NCI-H2171 treated with DMSO at 0.1 percent for 48 hours (cell line): ENCODE measurements at places on chromosomes 1 and 21.
A peak's percentile ranks its signal among the peaks of the same experiment; 100 is the strongest.

- DNase-seq = no peak
Observed at GRCh38 chr1:184769241-184769640, 14.6 kb upstream of the EDEM3 start.

- DNase-seq = no peak
Observed at GRCh38 chr1:1677718-1678580, 14.6 kb downstream of the SLC35E2B start.

DNA sequence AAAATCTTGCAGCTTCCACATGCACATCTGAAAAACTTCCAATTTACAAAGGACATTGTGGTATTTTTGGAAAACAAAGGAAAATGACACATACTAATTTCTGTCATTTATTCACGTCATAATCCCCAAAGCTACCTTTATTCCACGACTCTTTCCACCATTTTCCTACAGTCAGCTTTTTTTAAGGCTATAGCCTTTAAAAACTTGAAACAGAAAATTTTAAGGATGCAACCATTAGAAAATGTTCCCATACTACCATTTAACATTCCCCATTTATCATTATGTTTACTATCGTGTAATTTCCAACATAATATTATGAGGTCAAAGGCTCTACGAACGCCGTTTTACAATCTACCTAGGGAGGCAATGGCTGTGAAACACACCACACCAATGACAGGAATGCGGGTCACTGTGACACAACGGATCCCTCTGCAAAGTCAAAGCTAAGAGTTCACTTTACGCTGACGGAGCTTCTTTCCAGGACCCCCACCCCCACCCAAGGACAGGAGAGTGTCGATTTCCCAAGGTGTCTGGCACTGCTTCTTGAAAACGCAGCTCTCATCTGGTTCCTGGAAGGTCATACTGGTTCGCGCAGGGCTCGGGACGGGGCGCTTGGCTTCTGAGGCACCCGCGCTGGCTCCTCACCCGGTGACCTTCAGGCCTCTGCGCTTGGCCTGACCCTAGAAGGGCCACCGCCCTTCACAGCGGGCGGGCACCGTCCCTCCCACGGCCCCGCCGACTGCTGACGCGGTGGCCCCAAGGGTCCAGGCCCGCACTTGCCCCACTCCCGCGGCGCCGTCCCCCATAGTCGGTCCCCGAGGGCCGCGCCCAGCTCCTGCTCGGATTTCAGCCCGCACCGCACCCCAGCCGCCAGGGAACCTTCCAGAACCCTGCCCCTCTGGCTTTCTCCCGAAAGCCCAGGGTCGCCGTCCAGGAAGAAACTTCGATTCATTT is 50.5 kb upstream of the ATF3 start:
- no peak for DNase-seq

DNA sequence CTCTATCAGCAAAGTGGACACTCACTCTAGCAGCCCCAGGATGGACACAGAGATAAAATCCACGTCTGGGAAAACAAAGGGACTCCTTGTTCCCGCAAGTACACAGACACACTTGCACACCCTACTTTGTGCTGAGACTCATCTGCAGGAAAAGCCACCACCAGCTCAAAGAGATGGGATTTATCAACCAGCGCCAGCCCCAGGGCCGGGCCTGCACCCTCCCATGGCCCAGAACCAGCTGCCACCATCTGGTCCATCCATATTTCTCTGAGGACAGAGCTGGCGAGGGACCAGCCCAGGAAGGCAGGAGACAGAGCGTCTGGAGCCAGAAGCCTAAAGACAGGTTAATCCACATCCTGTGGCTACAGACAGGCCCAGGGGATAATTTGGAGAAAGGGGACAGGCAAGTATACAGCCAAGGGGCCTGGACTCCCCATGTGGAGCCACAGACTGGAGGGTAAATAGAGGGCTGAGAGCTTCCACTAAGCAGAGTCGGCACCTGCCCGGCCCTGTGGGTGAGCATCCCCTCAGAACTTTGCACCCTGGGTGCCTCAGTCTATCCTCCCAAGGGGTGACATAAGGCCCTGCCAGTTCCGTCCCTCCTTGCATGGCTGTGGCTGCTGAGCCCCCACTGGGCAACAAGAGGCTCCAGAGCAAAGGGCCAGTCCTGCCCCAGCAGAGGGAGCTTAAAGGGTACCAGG is 233.9 kb downstream of the PTPRU start:
- DNase-seq = peak; percentile 66

GRCh38 chr1:192839162-192840066 is 30.6 kb downstream of the RGS2 start:
- DNase-seq = no peak

DNA sequence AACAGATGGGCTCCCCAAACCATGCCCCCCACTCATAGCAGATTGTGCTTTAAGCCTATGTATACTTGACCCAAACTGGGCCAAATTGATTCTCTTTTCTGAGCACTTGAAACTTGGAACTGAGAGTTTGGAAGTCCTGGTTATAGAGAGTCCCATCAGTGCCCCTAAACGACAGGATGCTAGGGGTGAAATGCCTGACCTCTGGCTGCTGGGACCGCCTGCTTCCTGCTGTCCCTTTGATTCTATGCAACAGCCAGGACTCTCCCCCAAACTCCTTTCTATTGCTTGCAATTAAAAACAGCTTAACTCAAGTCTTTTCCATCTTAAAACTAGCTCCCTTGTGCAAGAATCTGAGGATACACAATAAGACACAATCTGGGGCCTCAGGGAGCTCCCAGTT is 4.7 kb downstream of the C1orf210 start:
- no peak for DNase-seq

DNA sequence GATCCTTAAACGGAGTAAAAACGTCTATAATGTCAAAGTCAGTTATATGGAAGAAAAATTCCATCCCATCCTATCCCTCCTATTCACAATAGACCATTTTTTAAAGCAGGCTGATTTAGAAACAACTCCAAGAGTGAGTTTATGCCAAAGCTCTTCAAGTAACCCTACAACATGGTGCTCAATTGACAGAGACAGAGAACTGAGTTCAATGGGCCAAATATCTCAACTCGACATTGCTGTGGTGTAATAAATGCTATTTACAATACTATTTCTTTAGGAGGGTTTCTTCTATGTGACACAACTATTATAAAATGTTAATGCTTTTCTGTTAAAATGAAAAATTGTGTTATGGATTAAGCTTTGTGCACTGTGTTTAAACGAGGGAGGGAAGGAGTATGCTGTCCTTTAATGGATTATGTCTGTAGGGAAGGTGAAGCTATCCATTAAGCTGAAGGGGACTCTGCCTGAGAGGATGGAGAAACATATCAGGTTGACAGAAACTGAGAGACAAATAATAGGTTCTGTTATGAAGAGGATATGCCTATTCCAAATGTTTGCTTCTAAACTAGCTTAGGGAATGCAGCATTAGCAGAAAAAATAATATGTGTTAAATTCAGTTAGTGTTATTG is 362.5 kb upstream of the CHRM3 start:
- DNase-seq = no peak

DNA sequence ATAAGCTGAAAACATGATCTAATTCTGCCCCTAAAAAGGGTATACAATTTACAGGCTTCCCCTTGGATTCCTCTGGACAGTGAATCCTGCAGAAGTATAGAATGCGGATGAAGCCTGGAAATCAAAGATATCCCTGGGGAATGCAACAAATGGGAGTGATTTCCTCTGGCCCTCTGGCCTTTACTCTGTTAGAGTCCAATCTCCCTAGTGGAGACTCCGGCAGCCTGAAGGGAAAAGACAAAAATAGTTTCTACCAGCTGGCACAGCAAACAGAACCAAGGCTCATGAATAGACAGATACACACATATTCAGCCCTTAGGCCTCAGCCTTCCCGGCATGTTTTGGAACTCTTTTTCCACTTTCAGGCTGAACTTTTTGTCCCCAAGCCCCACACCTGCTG is 3.9 kb upstream of the LRRC52 start:
- DNase-seq = no peak

DNA sequence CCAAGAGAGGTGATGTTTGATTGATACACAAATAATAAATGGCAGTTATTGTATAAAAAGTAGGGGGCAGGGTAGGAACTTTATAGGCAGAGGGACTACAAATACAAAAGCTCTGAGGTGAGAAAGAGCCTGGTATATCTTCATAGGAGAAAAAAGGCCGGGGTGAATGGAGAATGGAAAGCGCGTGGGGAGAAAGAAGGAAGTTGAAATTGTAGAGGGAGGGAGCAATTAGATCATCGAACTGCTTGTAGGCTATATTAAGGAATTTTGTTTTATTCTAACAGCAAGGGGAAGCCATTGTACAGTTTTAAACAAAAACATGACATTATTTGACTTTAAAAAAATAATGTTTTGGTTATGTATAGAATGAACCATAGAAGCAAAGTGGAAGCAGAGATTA is 147.4 kb downstream of the PDE4B start:
- no peak for DNase-seq

GRCh38 chr1:28280501-28280900 is 21.2 kb downstream of the SESN2 start:
- no peak for DNase-seq

GRCh38 chr1:35935442-35936388 is 4.8 kb downstream of the AGO3 start:
- DNase-seq = no peak

GRCh38 chr1:200872446-200873115 is at the start of gene GPR25:
Gene GPR25, plus strand, starts transcription at chr1:200872981. Its CDS starts 57 bp downstream, at chr1:200873038.
- DNase-seq = no peak

- no peak for DNase-seq
Observed at GRCh38 chr1:10881046-10881445, 84.6 kb upstream of the CASZ1 start.

- no peak for DNase-seq
Observed at GRCh38 chr1:165395901-165396300, 39.4 kb upstream of the LMX1A start.

DNA sequence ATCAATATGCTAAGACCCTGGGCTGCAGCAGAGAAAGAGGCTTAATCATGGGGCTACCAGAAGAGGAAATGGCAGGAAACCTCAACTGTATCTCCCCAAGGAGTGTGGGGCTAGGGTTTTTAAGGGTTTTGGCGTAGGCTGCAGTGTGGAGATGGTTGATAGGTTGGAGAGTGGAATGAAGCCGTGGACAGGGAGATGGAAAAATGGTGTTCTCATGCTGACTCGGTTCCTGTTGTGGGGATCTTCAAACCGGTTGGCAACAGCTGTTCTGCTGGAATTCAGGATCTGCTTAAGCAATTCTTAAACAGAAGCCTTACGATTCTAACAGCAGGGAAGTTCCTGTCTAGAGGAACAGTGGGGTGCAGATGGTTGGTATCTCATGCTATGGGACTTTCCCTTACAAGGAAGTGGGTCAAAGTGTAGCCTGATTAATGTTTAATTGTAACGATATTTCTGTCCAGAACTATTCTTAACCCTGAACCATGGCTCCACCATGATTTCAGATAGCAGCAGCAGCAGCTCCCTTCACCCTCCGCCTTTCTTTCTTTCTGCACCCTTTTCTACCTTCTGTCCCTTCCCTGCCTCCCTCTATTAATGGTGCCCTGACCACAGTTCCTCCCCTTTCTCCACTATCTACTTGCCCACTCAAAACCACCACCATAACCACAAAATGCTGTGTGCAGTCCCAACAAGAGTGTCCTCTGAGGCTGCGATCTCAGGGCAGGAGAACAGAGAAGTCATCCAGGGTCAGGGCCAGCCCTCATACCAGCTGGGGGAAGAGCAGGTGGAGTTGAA is 30.8 kb downstream of the RSPH1 start:
- DNase-seq = no peak
